ENCODE measurements at places on chromosomes 2 and 18. TPM values are rescaled to one million over a fixed set of nuclear protein-coding genes. Genes with fewer than 3 reads are reported as not detected.

The C2orf15 gene
- 1.6 TPM for total RNA-seq

The LTBP1 gene
- total RNA-seq = 4.3 TPM

The ABCB11 gene
- total RNA-seq = 0.27 TPM

The IL36G gene
- total RNA-seq = not detected

The ALK gene
- under 0.01 TPM for total RNA-seq

The SNORC gene
- total RNA-seq = 0.54 TPM

Measured in hematopoietic multipotent progenitor cell (in vitro differentiated cells).